Progenitor cell of endocrine pancreas (in vitro differentiated cells): ENCODE measurements at places on chromosomes 5 and 9. TPM values are rescaled to one million over a fixed set of nuclear protein-coding genes. Genes with fewer than 3 reads are reported as not detected.

The TAL2 gene
- total RNA-seq, result 0.82 and 2.2 TPM in 2 replicates

GRCh38 chr5:14147210-14147609 lies 4.1 kb downstream of the TRIO start:
- H3K36me3 ChIP-seq, result no peaks in the 10 kb centered on the region
- H3K4me3 ChIP-seq, result no peak overlapping the region
- no peak overlapping the region for H3K27ac ChIP-seq
- DNase-seq, result no peak
- H3K27me3 ChIP-seq, result no peaks in the 10 kb centered on the region
- peaks cover 63% of the 10 kb centered on the region for H3K4me1 ChIP-seq

- no peaks in the 10 kb centered on the region for H3K27me3 ChIP-seq
- DNase-seq, result no peak
These were observed 512.9 kb upstream of the PTGER4 start for GRCh38 chr5:40166802-40167201.

- DNase-seq, result no peak
- H3K4me3 ChIP-seq, result no peak overlapping the region
- H3K36me3 ChIP-seq, result peaks cover 2% of the 10 kb centered on the region
- no peaks in the 10 kb centered on the region for H3K4me1 ChIP-seq
- H3K27me3 ChIP-seq, result no peaks in the 10 kb centered on the region
- no peak overlapping the region for H3K27ac ChIP-seq
These were observed 211.1 kb downstream of the NR3C1 start for GRCh38 chr5:143192191-143192900.

DNA sequence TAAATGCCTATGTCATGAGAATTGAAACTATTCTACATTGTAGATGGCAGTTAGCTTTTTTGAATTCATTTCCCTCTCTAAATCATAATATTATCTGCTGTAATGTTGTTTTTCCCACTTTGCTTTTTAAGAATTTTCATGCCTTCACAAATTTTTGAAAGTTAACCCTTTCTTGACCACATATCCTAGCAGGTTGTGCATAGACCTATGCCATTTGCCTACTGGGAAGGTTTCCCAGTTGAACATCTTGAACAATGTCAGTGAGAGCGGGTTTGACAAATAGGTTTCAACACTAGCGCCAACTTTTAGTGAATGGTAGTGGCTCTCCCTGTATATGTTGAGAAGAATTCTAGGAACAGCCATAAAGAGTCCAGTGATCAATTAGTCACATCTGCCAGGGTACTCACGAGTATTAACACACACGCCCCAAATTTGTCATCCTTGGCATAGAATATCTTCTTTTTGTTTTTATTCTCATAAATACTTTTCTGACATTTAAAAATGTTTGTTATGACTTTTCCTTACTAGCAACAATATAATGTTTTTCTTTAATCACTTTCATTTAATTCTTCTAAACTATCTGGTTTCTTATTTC lies 307.6 kb downstream of the PJA2 start:
- H3K4me1 ChIP-seq, result no peaks in the 10 kb centered on the region
- H3K36me3 ChIP-seq, result no peaks in the 10 kb centered on the region
- no peaks in the 10 kb centered on the region for H3K27me3 ChIP-seq
- no peak overlapping the region for H3K27ac ChIP-seq
- DNase-seq, result no peak

DNA sequence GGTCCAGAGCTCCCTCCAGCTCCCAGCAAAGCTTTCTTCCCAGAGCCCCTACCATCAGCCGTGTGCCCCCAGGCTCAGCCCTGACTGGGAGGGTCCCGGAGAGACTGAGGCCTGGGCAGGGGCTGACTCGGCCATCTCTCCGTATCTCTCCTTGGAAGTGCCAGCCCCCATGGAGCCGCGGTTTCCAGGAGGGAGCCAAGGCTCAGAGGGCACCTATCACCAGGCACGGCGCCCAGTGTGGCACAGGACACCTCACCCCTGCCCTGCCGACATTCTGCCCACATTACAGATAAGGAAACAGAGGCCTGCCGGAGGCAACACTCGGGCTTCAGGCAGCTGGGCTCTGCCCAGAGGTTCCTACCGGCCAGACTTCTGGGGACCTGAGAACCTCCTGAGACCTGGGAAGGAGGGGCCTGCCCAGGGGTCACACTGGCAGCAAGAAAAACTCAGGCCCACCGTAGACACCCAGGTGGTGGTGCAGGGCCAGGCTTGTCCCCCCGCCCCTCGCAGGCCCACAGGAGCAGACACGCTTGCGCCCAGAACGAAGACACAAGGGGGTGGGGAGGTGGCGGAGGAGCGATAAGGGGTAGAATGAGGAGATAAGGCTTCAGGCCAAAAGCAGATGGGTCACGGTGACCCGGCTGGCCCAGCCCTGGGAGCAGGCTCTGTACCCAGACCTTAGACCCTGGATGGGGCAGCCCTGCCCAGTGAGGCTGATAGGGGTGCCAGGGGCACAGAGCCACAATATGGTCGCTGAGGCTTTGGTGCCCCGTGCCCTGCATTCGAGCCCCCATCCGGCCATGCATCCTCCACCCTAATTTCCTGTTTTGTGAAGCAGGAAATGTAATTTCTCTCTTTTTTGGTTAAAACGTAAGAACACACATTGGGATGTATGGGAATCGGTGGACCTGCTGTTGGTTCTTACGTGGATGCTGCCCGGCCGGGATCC lies 11.8 kb downstream of the NR5A1 start:
- H3K27me3 ChIP-seq, result peaks cover 46% of the 10 kb centered on the region
- no peaks in the 10 kb centered on the region for H3K4me1 ChIP-seq
- H3K27ac ChIP-seq, result no peak overlapping the region
- no peak overlapping the region for H3K4me3 ChIP-seq
- no peaks in the 10 kb centered on the region for H3K36me3 ChIP-seq

DNA sequence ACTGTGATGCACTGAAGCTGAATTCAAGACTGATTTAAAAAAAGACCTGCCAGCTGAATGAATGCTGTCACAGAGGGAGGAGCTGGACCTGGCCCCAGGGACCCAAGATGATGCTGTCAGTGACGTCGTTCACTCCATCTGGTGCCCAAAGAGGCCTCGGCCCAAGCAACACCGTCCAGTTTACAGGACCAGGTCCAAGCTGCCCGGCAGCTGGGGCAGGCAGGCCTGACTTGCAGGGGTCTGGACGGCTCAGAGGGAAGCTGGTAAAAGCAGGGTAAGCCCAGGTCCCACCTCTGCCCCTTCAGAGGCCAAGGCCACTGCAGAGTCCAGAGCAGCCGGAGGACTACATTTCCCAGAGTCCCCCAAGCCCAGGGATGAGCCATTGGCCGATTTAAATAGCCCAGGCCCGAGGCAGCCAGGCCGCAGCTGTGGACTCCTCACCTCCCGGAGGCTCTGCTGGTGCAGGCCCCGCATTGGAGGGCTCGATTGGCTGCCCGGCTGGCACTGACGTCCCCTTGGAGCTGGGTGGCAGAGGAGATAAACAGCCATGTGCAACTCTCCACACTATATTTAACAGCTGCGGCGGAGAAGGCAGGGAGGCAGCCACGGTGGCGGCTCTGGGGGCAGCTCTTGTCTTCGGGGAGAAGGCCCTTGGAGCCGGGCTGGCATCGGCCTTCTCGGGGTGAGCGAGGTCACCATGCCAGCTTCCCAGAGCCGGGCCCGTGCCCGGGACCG lies at the start of gene PLPP7:
PLPP7 (plus strand) TSS at position 423 of the 735 bp plus-strand sequence; CDS start at position 698, 275 bp downstream.
- H3K36me3 ChIP-seq, result no peaks in the 10 kb centered on the region
- no peak within 1 kb of the TSS for H3K4me3 ChIP-seq
- H3K27me3 ChIP-seq, result peaks cover 3% of the 10 kb centered on the region
- H3K27ac ChIP-seq, result no peak within 1 kb of the TSS

The PCDHA9 gene
- total RNA-seq, result 3.4 and 3.8 TPM in 2 replicates

DNA sequence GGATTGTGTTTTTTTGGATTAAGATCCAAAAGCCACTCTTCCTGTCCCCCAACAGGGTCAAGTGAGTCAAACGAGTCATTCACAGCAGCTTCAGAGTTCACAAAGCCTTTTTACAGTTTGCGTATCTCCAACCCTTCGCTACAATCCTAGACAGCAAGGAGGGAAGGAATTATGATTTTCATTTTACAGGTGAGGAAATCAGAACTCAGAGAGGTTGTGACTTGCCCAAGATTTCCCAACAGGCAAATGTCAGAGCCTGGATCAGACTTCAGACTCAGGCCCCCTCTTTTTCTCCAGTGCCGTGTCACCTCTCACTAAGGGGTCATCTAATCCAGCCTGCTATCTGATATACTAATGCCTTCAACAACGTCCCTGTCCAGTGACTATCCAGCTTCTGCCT lies 72.1 kb upstream of the XPA start:
- no peak overlapping the region for H3K4me3 ChIP-seq
- peaks cover 15% of the 10 kb centered on the region for H3K27me3 ChIP-seq
- H3K36me3 ChIP-seq, result no peaks in the 10 kb centered on the region

- no peak overlapping the region for H3K4me3 ChIP-seq
- no peak overlapping the region for H3K27ac ChIP-seq
- no peaks in the 10 kb centered on the region for H3K4me1 ChIP-seq
- no peak for DNase-seq
- H3K36me3 ChIP-seq, result no peaks in the 10 kb centered on the region
- H3K27me3 ChIP-seq, result no peaks in the 10 kb centered on the region
These were observed 166.8 kb downstream of the ATP10B start for GRCh38 chr5:160685219-160685618.

DNA sequence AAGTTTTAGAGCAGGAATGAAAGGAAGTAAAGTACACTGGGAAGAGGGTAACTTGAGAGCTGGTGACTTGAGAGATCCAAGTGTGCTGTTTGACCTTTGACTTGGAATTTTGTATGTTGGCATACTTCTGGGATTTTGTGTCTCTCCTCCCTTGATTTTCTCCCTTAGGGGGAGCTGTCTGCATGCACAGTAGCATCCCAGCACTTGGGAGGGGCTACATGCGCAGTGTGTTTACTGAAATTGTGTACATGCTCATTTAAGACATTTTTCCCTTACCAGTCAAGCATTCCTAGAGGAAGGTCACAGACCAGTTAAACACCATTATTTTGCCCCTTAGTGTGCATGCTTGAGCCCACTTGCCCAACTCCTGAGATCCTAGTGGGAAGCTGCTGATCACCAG lies 120.1 kb downstream of the ZNF622 start:
- H3K27ac ChIP-seq, result no peak overlapping the region
- no peaks in the 10 kb centered on the region for H3K27me3 ChIP-seq
- no peaks in the 10 kb centered on the region for H3K4me1 ChIP-seq
- no peaks in the 10 kb centered on the region for H3K36me3 ChIP-seq
- no peak overlapping the region for H3K4me3 ChIP-seq

The SIT1 gene
- total RNA-seq, result not detected in 2 replicates

- peak overlapping the region; percentile 71 for H3K27ac ChIP-seq
- H3K27me3 ChIP-seq, result no peaks in the 10 kb centered on the region
- H3K4me1 ChIP-seq, result peaks cover 11% of the 10 kb centered on the region
- peak overlapping the region; percentile 53 for H3K4me3 ChIP-seq
These were observed 50.4 kb downstream of the USP20 start for GRCh38 chr9:129885670-129886106.

The DNAI1 gene
- 1.2 and 3.5 TPM in 2 replicates for total RNA-seq

DNA sequence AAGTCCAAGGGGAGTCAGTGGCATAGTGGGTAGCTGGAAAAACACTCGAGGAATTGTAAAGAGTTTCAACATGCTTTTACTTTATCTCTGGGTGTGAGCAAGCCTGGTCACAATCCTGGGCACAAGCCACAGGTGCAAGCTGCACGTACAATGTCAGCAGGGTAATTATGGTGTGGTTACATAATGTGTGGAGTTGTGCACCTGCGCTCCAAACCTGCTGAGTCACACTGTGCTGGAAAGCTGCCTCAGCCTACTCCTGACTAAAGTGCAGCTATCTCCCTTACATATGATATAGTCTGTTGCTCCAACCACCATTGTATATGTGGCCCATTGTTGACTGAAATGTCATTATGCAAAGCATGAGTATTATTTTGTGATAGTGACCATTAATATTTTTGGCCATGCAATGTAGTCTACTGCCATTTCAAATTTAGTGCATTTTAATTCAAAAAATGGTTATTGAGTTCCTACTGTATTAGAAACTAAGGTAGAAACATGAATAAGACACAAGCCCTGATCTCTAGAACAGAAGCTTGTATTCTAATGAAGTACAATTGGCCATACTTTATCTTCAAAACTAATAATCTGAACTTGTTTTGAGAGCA lies 160.9 kb upstream of the SLC30A5 start:
- H3K27ac ChIP-seq, result no peak overlapping the region
- no peak overlapping the region for H3K4me3 ChIP-seq
- no peaks in the 10 kb centered on the region for H3K4me1 ChIP-seq
- no peaks in the 10 kb centered on the region for H3K36me3 ChIP-seq
- H3K27me3 ChIP-seq, result no peaks in the 10 kb centered on the region

DNA sequence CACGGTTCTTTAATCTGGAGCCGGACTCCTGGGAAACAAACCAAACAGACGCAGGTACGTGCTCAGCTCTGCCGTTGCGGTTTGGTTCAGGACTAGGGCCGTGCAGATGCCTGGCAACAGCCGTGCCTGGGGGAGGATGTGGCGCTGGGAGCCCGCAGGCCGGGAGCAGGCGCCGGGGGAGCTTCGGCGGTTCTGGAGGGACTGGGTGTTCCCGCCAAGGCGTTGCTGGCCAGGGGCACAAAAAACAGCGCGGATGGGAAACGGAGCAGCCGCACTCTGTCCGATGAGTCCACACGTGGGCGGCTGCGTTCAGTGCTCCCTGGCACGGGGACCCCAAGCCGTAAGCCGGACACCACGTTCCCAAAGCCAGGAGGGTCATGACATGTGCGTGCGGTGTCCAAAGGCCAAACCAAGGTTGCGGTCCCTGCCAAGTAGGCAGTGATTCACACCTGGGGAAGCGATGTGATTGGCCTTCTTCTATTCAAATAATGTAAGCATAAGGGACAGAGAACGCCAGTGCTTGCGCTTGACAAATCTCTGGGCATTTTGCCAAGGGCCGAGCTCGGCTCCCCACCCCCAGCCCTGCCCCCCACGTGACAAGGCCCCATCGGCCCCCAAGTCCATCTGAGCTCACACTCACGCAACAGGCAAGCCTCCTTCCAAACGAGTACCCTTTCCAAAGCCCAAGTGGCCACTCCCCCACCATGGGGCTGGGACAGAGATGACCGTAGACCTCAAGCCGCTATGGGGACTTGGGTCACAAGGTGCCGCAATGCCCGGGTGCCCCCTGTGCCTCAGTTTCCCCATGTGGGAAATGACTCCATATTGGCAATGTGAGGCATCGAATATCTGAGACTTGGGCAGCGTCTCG lies 49.7 kb upstream of the NKD2 start:
- H3K4me1 ChIP-seq, result peaks cover 4% of the 10 kb centered on the region
- H3K4me3 ChIP-seq, result no peak overlapping the region
- DNase-seq, result peak; percentile 7
- no peaks in the 10 kb centered on the region for H3K36me3 ChIP-seq

DNA sequence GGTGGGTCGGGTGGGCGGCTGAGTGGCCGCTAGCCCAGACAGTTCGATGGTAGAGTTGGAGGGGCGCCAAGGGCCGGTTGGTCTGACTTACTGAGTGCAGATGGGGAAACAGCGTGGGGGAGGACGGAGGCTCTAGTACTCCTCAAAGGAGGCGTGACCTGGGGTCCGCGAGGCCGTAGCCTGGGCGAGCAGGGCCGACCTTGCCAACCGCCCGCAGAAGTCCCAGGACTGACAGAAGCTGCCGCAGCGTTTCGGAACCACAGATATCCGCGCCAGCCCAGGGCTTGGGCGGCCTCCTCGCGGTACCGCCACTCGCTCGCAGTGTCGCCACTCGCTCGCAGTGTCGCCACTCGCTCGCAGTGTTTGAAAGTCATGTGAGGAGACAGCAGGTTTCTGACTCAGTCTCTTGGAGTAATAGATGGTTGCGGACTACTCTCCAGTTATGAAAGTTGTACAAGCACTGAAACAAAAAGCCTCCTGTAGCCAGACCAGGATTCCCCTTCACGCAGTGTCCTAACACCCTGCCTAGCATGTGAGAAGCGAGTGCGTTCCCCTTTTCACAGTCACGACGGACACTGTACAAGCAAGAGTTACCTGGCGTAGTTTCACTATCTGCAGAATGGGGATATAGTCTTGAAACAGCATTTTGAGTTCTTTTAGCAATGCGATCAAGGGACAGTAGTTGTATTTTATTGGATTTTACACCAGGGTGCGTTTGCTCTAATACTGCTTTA lies 674 bp downstream of the TMEM38B start:
- peaks cover 15% of the 10 kb centered on the region for H3K4me1 ChIP-seq
- peaks cover 26% of the 10 kb centered on the region for H3K27me3 ChIP-seq
- H3K36me3 ChIP-seq, result no peaks in the 10 kb centered on the region
- H3K4me3 ChIP-seq, result peak overlapping the region; percentile 85
- peak overlapping the region; percentile 42 for H3K27ac ChIP-seq
